Neural progenitor cell (in vitro differentiated cells): ENCODE measurements at places on chromosomes 6 and 20.

- no peak for DNase-seq
These were observed 147.7 kb upstream of the RPS6KA2 start for GRCh38 chr6:166774770-166775169.

DNA sequence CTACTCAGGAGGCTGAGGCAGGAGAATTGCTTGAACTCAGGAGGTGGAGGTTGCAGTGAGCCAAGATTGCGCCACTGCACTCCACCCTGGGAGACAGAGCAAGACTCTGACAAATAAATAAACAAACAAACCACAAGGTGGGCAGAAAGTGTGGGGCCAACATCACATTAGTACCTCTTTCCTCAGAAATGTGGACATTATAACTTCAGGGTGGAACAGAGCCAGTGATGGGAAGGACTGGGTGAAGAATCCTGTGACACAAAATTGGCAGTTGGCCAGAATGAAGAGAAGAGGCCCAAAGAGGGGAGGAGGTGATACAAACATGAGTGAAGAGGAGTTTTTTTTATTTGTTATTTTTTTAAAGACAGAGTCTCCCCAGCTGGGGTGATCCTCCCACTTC, 50.6 kb downstream of the NUP153 start:
- DNase-seq, result no peak

GRCh38 chr6:6631534-6632276, 43.2 kb downstream of the LY86 start:
- no peak for DNase-seq

DNA sequence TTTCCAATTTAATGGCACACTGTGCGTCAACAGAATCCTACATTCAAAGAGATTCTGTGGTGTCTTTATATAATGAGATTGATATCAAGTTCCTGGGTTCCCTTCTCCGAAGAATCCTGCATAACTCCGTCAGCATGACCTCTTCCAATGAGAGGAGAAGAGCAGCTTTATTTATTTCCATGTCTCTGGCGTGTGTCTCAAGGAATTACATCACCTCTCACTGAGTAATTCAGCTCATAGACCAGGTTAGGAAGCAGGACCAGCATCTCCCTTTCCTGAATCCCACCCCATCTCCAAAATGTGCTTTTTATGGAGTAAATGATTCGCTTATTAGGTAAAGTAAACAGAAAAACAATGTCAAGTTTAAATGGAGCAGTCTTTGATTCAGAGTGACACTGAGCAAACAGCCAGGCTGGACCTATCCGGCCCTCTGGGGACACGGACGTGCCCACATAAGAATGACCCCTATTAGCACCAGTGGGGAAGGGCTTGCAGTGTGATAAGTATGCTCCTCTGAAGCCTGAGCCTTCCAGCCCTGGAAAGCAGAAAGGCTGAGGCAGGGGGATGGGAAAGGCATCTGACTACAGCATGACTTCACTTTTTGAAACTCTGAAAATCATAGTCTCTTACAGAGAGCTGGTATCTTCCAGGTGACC, 165.2 kb downstream of the CLIC5 start:
- DNase-seq, result no peak

DNA sequence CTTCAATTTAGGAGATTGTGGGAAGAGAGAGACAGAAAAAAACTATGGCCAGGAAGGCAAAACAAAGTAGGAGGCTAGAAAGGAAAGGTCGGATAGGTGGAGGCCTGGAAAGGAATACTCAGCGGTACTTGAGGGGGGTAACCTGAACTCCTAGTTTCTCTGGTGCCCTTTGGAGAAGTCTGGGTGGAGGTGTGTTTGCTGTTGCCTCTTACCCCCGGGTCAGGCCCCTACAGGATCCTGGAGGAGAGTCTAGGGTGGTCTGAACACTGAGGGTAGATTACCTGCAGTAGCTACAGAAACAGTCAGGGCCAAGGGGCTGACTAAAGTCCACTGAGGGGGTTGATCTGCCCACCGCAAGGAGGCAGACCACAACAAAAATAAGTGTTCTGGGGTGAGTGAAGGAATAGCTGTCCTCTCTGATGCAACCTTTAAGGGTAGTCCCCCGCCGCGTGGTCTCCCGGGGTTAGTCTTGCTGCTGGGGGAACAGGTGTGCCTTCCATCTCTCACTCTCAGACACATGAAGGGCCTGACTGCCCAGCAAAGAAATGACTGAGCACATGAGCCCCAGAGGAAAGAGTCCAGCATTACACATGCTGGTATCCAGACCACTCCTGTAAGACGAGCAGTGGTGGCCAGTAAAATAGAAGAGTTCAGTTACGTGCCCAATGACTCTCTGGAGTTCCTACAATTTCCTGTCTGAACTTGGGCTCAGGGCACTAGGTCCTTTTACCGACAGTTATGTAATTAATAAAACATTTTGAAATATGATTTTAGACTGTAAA, 59.5 kb downstream of the MTHFD1L start:
- no peak for DNase-seq

DNA sequence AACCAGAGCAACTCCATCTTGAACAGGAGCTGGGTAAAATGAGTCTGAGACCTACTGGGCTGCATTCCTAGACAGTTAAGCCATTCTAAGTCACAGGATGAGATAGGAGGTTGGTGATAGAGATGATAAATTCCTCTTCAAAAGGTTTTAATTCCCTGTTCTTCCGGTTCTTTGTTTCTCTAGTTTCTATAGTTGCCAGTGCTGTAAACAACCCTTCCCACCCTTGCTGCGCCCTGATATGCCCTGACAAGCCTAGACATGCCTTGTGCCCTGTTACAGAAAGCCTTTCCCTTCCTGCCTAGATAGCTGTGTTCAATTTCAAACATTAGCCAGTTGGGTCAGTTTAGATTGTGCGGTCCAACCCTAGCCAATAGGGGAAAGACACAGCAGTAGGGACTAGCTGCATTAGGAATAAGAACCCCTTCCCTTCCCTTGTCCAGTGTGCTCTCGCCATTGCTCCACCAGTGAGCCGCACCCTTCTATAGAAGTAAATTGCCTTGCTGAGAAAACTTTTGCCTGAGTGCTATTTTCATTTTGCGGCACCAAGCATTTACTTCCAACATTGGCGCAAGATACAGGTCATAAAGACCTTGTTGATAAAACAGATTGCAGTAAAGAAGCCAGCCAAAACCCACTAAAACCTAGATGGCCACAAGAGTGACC, 52.5 kb upstream of the CCN2 start:
- DNase-seq, result no peak

- DNase-seq, result no peak
These were observed 815.5 kb downstream of the BCKDHB start for GRCh38 chr6:80921861-80922460.

GRCh38 chr6:140854318-140854717, 1278.4 kb upstream of the GJE1 start:
- no peak for DNase-seq
